NCI-H1048 (cell line): ENCODE measurements at places on chromosomes 13 and 19.

DNA sequence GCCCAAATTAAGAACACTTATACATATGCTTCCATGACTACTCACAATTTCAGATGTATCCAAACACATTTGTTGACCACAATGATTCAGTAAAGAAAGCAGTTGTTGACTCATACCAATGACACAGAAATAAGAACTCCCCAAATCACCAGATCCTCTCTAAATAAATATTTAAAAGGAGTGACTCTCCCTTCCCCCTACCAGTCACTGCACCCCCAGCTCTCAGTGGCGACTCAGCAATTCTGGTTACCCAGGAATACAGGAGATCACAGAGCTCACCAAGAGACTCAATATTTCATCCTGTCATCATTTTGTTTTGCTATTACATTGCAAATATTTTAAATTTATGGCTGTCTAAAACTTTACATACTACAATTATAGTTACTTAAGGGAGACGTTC, 131.5 kb downstream of the RGCC start:
- DNase-seq, result no peak

DNA sequence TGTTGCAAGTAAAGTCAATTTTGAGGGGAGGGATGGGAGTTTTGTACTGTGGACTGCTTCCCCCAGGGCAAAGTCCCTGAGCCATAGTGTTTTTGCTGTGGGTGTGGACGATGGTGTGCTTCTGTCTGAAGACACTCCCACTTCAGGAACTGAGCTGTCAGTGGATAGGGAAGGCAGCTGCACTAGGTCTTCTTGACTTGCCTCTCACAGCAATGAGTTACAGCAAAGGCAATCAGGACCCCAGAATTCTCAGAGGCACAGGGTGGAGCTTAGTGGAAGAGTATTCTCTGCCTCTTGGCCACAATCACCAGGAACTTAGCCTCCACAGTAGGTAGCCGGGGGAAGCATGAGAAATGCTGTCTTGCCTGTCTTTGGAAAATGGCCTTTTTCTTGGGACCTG, 1416.6 kb upstream of the MIR17HG start:
- DNase-seq, result no peak

GRCh38 chr19:49887665-49888509, 8.8 kb downstream of the IL4I1 start:
- DNase-seq, result no peak

DNA sequence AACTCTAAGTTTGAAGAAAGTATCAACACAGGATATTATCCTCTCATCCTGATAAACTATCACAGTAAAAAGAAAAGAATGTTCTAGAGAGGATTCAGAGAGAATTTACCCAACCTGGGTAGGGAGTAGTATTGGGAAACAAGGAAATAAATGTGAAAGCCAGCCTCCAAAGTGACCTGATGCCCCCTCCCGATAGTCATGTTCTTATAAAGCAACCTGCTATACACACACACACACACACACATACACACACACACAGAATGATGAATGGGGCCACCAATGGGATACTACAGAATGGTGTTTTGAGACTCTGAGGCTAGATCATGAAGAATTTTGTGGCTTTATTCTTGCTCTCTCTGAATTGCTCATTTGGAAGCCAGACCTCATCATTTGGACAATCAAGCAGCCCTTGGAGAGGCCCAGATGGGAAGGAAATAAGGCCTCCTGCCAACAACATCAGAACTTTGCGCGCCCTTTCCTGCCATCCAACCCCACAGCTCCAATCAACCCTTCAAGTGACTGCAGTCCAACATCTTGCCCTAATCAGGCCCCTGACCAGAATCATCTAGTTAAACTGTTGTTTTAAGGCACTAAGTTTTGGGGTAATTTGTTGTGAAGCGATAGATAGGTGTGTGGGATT, 807.9 kb upstream of the ARGLU1 start:
- DNase-seq, result no peak

GRCh38 chr13:21538280-21538679, 65.7 kb downstream of the MICU2 start:
- DNase-seq, result no peak

- DNase-seq, result no peak
Measured at GRCh38 chr19:43469160-43469480, 3.7 kb upstream of the LYPD3 start.

- DNase-seq, result no peak
Measured at GRCh38 chr19:49520705-49521319, 7.0 kb upstream of the RCN3 start.

GRCh38 chr19:2841855-2842574, 740 bp downstream of the ZNF555 start:
- DNase-seq, result no peak

- no peak for DNase-seq
Measured at GRCh38 chr13:50635504-50635903, 208.0 kb downstream of the DLEU7 start.

DNA sequence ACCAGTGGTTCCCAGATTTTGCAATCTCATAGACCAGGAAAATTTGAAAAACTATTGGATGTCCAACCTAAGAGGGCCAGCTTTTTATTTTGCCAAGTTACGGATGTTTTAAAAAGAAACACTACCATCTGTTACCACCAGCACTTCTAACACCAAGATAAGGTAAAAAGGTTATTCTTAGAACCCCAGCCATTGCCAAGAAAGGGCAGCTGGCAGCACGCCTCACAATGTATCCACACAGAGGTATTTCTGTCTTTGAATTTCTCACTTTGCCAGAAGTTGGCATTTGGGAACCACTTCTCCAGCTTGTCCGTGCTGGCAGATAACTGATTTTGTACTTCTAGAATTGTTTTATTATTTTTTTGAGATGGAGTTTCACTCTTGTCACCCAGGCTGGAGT, 28.7 kb downstream of the CAPN12 start:
- no peak for DNase-seq

GRCh38 chr13:66875264-66875663, 354.9 kb downstream of the PCDH9 start:
- DNase-seq, result no peak

GRCh38 chr19:58380037-58380661, 681 bp downstream of the ZNF837 start:
- no peak for DNase-seq

DNA sequence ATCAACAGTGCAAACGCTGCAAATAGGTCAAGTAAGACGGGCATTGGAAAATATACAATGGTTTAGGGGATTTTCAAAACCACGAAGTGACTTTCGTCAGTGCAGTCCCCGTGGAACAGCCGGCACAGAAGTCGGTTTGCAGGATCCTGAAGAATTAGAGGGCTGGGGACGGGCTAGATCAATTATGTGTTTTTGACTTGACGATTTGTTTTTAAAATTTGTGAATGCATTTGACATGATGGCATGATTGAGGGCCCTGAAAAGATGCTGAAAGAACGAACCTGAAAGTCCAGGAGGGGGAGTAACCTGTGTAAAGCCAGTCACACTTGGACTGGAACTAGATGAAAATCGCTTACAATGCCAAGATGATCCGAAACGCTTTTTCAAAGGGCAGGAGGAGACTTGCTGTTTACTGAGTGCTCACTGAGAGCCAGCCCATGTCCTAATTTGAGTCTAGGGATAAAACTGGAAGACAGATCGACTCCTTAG, 8.9 kb upstream of the DGKH start:
- DNase-seq, result no peak
